Activated CD4-positive, alpha-beta T cell treated with anti-CD3 and anti-CD28 coated beads for 4 hours (primary cell): ENCODE measurements at places on chromosomes 6 and 20.

DNA sequence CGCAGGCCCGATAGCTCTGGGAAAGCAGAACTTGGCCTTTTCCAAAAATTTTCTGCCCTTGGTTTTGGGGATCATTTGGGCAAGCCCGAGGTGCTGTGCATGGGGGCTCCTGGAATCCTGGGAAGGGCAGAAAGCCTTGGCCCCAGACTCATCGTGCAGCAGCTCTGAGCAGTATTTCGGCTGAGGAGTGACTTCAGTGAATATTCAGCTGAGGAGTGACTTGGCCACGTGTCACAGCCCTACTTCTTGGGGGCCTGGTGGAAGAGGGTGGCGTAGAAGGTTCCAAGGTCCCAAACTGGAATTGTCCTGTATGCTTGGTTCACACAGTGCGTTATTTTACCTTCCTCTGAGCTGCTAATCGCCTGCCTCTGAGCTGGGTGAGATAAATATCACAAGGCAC lies 1.1 kb upstream of the BMP2 start:
- no peak for DNase-seq

DNA sequence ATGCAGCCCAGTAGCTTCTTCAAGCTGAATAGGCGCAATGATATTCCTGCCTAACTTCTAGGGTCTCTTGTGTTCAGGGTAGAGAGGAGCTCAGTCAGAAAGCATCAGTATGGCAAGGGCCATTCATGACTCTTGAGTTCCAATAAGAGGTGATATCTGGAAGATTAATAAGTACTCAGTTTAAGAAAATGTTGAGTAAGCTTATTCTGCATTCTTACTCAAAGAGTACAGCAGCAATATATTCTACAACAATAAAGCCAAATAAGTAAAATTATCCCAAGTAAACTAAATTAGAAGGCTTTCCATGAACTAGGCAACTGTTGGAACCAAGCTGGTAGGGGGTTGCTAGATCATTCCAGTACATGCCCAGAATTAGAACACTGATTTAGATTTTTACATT lies 303.2 kb downstream of the PACRG start:
- no peak for DNase-seq

DNA sequence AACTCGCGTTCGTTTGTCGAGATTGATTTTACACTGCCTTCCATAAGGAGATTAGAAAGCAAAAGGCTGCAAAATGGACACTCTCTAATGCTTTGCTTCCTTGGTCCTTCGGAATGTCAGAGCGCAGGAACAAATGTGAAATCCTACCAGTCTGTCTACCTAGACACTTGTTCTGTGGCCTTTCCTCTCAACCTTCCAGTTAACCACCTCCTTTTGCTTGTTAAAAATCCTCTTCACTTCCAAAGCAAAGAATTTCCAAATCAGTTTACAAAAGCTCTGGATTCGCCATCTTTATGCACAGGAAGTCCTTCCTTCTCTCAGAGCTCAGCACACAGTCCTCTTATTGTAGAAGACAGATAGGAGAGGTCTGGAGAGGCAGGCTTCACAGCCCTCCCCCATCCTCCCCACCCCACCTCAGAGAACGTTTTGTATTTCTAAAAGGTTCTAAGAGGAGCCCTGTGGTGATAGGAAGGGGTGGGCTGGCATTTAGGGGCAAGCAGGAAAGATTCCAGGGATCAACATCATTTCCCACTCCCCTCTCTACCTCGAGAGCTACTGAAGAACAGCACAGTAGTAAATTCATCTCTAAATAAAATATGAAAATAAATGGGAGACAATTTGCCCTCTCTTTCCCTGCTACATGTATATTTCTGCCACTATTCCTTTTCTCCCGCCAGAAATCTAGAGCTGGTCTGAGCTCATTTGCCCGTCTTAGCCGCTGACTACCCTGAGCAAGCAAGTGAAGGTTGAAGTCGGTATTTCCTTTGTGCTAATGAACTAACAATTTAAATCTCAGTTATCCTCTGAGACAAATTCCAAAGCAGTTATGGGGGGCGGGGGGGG lies 18.9 kb downstream of the TFAP2A start:
- no peak for DNase-seq

GRCh38 chr6:109347779-109348178 lies 34.5 kb downstream of the CD164 start:
- no peak for DNase-seq

DNA sequence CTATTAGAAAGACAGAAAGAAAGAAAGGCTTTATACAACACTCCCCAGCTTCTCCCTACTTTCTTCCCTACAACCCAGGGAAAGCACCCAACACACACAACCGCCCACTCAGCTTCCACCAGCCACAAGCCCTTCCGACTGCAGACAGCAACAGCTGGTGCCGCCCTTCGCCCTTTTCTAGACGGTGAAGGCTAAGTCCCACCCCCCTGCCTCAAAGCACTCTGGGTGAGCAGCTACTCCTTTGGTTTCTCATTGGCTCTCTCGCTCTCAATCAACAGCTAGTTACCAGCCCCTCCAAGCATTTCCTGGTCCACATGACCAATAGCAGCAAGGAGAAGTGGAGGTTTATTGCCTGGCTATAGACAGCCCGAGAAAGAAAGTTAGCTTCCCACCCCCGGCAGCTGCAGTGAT lies 230.1 kb upstream of the MOCS1 start:
- no peak for DNase-seq

DNA sequence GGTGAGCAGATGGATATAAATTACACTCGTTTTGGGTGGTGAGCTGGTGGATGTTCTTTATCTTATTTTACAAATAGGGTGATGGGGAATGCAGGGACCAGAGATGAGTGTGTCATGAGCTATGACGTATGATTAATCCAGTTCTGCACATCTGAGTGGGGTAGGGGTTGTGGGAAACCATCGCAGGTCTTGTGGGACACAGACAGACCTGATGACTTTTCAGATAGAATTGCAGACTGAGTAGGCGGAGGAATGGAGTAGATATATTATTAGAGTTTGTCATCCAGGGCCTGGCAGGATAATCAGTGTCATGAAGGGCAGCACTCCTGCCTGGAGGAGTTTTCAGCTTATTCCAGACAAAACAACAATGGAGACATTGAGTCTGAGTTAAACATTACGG lies 12.9 kb upstream of the DSP start:
- DNase-seq = no peak

DNA sequence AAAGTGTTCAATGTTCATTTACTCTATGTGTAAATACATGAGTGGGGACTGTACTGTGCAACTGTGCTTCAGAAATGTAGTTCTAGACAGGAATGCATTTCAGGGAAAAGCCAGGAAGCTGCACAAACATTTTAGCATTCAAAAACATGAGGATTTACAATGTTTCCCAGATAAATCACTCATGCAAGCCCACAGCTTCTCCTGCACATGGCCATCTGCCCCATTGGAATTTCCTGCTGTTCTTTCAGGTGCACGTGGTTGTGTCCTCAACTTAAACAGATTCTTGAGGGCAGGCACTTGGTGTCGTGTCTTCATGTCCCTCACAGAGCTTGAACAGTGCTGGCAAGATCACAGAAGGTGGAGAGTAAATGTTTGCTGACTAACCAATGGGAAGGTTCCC lies 101.5 kb downstream of the UNC5CL start:
- DNase-seq = no peak

GRCh38 chr20:16844406-16844805 lies 96.2 kb downstream of the OTOR start:
- no peak for DNase-seq
